Fibroblast of the aortic adventitia (primary cell): ENCODE measurements at places on chromosomes 2 and 18.

DNA sequence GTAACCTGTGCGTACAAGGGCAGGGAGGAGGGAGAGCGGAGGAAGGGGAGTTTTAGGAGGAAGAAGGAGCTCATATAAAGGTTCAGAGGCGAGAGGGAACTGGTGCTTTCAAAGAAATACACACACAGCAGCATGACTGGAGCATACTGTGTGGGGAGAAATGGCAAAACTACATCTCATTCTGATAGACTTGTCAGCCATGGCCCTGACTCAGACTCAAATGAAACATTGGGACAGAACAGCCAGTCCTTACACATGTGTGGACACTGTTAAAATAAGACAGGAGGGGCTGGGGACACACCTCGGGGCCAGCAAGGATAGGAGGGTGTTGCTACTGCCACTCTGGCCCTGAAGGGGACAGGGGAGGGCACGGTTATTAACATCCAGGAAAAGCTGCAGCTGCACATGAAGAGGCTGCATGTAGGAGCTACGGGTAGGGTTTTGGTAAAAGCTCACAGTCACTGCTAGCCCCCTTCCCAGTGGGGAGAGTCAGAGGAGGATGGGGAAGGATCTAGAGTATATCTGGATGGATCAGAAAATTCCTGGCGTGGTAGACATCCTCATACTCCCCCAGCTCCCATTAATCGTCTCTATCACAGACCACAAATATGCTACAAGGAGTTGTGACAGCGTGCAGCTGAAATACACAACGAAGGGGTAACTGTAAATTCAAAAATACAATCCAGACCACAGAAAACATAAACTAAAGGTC lies 110.5 kb downstream of the GATA6 start:
- DNase-seq = peak; percentile 43

DNA sequence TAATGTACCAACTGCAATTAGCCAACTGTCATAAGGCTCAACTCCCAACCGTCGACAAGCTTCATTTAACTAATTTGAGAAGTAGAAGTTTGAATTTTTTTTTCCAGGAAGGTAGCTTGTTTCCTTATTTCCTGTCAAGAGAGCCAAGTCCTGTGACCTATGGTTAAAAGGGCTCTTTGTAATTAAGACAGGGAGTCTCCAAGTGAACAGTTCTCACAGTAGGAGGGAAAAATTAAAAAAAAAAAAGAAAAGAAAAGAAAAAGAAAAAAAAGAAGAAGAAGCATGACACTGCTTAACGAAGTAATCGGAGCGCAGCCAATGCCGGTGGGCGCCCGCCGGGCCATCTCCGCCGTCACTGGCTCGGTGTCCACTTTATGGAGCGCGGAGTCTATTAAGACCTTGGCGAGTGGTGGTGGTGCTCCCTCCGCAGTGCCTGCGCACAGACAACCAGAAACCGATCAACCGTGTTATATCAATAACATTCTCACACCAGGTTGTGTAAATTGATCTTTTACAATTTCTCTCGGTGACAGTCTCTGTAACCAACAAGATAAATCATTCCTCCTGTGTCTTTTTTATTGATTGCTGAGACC lies 197.2 kb upstream of the POU3F3 start:
- no peak for DNase-seq

DNA sequence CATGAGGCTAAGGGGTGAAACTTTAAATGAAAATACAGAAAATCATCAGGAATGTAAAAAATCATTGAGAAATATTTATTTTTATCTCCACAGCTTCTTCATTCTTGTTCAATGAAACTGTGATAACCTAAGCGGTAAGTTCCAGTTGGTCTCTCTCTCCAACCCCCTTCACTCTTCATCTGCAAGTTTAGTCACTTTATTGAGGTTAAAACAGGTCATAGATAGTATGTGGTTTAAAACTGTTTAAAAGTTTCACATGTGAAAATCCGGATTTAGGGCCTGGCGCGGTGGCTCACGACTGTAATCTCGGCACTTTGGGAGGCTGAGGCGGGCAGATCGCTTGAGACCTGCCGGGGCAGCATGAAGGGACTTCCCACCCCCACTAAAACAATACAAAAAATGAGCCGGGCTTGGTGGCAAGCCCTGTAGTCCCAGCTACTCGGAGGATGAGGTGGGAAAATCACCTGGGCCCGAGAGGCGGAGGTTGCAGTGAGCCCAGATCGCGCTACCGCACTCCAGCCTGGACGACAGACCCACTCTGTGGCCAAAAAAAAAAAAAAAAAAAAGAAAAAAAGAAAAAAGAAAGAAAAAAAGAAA lies 1.6 kb upstream of the PHLPP1 start:
- no peak for DNase-seq

GRCh38 chr18:36889321-36889720 lies 60.4 kb downstream of the KIAA1328 start:
- peak; percentile 27 for DNase-seq

DNA sequence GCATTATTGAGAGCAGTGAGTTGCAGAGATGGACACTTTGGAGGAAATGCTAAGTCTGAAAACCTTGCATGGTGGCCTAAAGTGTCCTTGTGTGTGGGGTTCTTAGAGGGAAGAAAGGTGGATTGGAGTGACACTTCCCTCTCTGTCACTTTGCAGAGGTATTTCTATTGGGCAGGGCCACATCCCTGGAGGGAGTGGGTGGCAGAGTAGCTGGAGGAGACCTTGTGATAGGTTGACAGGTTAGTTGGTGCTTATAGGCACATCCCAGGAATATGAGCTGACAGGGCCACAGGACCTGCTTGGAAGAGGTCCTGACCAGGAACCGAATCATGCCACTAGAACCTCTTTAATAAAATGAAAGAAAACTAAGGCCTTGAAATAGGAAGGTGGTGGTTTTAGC lies 972 bp upstream of the IGFBP5 start:
- no peak for DNase-seq

- DNase-seq = peak; percentile 78
Observed at GRCh38 chr2:177419274-177419673, 26.7 kb downstream of the AGPS start.

GRCh38 chr18:22088029-22088428 lies 81.4 kb upstream of the GATA6 start:
- DNase-seq = no peak

GRCh38 chr2:97740590-97741182 lies 27.3 kb downstream of the ZAP70 start:
- DNase-seq = peak; percentile 33

DNA sequence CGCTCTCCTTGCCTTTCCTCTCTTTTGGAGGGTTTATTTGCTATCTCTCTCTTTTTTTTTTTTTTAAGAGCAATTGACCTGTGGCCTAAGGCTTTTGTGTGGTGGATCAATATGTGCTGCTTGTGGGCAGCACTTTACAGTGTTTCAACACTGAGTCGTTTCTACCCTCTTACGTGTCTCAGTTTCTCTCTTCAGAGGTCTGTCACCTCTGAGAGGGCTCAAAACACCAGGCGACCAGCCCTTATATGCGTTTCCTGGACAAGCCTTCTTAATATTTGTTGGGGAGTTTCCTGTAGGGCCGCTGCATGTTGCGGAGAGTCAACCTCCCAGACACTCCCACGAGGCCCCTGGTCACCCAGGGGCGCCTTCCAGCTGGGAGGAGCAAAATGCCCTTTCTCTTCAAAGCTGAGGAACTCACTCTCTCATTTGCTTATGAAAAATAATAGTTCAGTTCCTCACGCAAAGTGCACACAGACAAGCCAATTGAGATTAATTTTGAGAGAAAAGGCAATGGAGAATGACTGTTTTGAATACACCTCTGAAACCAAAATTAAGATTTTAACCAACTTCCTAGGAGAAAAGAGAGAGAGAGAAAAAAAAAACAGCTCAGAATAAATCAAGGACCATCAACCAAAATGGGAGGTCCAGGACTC lies 96.3 kb upstream of the B3GNT2 start:
- DNase-seq = no peak

DNA sequence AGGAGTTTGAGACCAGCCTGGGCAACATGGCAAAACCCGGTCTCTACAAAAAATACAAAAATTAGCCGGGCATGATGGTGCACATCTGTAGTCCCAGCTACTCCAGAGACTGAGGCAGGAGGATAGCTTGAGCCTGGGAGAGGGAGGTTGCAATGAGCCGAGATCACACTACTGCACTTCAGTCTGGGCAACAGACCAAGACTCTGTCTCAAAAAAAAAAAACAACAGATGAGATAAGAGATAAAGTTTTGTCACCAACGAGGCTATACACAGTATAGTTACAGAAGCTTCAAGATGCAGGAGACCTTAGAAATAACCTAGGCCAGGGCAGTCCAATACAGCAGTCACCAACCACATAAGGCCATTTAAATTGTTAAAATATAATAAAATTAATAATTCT lies 9.4 kb downstream of the FAM124B start:
- DNase-seq = no peak

DNA sequence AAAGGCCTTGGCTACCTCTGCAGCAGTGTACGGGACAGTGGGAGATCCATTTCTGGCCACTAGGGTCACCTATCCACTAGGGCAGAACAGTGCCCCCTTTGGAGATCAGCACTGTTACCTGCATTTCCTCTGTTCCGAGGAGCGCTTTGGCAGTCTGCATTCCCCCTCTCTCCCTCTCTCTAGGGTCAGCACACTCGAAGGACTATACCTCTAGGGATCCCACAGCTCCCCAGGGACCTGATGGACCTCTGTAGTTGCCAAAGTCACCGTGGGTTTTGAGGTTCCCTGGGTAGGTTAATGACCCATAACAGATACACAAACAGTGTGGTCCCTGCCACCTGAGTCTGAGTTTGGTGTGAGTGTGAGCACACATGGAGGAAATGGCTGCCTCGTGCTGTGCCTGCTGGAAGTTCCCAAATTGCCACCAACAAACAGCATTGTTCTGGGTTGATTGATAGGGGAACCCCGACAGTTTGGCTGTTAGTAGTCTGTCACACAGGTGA lies 99.8 kb upstream of the VWC2L start:
- no peak for DNase-seq

DNA sequence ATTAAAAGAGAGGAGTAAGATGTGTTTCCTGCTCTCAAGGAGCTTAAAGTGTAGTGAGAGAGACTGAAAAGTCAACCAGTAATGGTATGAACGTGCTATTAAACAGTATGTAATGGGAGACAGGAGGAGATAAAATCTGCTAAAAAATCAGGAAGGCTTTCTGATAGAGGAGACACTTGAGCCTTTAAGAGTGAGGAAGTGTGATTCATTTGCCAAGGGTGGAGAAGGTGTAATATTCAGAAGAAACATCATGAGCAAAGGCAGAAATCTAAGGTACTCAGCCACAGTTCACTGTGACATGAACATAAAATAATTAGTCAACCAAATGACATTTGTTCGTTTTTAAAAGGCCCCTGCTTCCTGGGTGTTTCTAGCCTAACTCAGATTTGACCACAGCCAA lies 137.8 kb upstream of the SKOR2 start:
- no peak for DNase-seq

GRCh38 chr18:70227438-70227837 lies 22.0 kb upstream of the RTTN start:
- no peak for DNase-seq

DNA sequence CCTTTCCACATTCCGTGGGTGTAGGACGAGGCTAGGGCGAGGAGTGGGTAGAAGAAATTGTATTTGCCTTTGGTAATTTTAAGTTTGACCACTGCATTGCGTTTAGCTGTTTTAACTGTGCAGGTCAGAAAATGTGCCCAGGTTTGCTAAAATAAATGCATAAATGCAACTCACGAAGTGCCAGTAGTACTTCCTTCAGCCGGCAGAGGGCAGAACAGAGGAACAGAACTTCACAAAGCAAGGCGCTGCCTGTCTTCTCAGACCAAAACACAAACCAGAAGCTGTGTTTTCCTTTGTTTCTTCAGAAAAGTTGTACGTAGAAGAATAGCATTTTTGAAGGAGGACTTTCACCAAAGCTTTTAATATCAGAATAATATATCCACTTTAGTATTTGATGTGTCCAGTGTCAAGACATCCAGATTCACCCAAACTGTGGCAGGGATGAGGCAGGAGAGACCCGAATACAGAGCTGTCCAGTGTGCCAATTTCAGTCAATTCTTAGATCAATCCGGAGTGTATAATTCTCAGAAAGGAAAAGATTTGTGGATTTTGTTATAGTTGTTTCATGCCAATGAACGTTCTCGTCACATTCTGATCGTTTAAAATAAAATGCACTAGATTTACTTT lies 348.6 kb downstream of the DLGAP1 start:
- peak; percentile 82 for DNase-seq

DNA sequence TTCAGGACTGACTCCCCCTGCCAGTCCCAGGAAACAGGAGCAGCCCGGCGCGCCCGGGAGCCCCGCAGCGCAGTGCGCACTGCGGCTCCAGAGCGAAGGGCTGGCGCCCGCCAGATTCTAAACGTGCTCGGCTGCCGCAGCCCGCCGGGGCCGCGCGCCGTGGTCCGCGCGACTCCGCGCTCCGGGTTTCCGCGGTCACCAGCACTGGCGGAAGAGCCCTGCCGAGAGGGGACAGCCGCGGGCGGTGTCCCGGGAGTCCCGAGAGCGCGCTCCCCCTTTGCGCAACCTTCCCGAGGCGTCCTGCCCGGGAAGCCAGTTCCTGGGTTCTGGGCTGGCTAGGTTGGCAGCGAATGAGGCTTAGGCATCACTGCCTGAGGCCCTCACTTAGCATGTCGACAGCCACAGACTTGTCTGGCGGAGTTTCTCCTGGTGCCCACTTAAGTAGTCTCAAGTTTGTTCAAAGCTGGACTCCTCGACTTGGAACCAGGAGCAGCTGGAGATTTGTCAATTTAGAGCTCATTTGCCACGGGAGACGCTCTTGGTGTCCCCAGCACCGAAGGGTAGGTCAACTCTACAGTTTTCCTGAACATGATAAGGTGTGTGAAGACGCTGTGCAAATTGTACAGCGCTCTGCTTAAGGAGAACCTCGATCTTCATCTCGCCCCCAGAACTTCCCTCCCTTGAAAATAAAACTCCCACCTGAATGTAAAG lies 1.5 kb upstream of the VSNL1 start:
- DNase-seq = peak; percentile 48

- peak; percentile 83 for DNase-seq
Observed at GRCh38 chr2:64865073-64865830, 123.9 kb upstream of the SLC1A4 start.

DNA sequence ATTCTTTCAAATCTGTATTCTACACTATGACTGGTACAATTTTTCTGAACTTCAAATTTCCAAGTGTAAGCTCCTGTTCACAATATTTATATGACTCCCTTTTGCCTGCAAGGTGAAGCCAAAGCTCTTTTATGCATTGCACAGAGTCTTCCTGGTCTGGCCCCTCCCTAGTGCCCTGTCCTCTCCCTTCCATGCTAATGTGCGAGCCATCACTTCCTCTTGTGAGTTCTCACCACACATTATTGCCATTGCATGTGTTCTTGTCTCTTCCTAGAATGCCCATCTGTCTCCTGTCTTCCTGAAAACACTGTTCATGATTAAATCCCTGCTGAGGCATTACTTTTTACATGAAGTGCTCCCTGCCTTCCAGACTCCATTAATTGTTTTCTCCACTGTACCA lies 169.9 kb downstream of the MC4R start:
- no peak for DNase-seq

DNA sequence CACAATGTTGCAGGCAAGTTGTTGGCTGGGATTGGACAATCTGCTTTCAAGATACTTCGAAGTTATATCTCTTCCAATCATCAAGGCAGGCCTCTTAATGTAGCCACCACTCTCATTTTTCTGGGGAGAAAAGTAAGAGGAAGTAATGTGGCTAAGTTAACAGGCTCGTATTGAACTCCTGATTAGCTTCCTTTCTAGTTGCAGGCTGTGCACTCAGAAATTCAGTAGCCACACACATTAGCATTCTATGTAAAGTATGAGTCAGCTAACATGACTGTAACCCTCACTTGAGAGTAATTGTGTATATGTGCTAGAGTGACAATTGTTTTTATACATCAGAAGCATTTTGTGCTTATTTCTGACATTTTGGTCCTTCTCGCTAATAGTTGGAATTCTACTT lies 3.3 kb downstream of the TWSG1 start:
- no peak for DNase-seq
